ENCODE measurements at places on chromosomes 5 and 9.

DNA sequence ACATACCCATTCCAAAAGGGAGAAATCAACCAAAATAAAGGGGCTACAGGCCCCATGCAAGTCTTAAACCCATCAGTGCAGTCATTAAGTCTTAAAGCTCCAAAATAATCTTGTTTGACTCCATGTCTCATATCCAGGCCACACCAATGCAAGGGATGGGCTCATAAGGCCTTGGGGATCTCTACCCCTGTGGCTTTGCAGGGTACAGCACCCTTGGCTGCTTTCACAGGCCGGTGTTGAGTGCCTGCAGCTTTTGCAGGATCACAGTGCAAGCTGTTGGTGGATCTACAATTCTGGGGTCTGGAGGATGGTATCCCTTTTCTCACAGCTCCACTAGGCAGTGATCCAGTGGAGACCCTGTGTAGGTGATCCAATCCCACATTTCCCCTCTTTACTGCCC, 5.0 kb upstream of the SPINK14 start:
- DNase-seq: no peak

DNA sequence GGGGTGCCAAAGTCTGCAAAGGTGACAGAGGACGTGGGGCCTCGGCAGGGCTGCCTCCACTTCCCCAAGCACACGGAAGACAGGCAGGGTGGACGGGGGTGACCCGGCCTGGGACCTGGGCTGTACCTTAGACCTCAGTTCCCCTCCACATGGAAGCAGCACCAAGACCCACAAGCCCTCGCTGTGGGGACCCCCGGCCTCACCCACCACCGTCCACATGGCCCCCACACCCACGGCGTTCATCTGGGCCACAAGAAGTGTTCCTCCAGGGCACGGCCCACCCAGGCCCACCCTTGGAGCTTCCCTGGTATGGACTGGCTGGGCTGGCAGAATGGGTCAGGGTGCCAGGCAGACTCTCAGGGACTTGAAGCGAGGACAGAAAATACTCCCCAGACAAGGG, 45.8 kb upstream of the NKD2 start:
- peak; percentile 1 for DNase-seq

DNA sequence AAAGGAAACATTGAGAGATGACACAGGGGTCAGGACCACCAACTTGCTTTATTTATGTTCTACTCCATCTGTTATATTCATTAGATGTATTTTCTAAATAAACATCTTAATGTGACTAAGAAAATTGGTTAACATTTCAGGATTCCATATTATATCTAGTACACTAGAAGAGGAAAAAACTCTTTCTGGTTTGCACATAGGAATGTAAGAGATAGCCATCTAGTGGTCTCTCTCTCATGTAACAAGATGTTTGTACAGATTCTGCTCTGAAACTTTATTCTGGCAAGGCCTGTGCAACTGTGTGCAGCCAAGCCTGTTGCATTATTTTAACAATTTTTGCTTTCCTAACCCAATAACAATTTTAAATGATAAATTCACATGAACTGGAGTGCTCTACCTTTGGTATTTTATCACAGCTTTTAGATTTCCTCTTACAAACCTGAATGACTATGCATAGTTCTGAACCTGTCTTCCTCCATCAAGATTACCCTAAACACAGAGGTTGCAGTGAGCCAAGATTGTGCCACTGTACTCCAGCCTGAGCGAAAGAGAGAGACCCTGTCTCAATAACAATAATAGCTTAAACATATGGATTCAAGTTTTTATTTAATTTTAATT, 148.2 kb downstream of the GIN1 start:
- DNase-seq: no peak

- DNase-seq: no peak
These were observed 473.9 kb downstream of the NR2F1-AS1 start for GRCh38 chr5:93107141-93107540.

GRCh38 chr5:18097817-18098216, 463.6 kb downstream of the TAF11L14 start:
- DNase-seq: no peak

DNA sequence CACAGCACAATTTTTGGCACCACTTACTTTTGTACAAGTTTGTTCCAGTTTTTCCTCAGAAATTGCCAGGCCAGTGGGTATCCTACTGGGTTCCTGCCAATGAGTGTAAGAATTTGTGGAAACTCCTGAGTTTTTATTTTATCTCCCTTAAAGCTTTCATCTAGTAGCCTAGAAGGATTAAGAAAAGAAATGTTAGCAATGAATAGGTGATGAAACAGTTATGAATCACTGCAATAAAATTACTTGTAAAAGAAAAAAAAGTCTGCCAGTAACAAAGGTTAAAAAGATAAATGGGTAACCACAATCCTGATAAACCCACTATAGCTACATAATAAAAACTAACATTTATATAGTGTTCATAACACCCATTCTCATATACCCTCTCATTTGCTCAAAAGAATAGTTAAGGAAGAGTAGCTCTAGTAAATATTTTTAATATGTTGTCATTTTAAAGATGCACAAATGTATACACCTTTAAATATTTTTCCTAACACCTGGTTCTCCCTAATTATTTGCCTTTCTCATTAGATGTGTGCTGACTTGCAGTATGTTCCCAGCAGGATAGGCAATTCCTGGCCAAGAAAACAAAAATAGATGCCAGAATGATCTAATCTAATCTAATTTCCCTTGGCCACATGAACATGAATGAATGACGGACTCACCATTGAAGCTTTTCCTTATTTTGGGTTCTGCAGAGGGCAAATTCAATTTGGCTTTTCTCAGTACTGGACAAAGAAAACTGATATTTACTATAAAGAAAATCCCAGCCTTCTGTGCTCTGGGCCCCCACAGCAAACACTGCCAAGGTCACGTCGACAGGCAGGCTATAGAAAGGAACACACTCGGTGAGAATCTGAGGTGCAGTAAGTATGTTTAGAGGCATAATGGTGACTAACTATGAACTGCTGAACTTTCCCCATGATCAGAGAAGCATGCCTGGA, 26.4 kb downstream of the ERAP1 start:
- DNase-seq: no peak

GRCh38 chr5:83145241-83145640, 67.9 kb downstream of the XRCC4 start:
- DNase-seq: no peak

DNA sequence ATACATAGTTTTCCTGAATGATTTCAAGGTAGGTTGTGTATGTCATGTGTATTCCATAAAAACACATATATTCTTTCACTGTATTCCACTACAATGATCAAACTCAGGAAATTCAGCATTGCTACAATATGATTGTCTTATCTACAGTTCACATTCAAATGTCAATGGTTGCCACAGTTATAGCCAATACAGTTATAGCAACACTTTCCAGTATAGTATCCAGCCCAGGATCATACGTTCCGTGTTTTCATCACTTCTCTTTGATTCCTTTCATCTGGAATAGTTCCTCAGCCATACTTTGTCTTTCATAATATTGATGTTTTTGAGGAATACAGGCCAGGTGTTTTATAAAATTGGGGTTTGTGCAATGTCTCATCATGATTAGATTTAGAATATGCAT, 9.5 kb downstream of the OR2S2 start:
- no peak for DNase-seq

DNA sequence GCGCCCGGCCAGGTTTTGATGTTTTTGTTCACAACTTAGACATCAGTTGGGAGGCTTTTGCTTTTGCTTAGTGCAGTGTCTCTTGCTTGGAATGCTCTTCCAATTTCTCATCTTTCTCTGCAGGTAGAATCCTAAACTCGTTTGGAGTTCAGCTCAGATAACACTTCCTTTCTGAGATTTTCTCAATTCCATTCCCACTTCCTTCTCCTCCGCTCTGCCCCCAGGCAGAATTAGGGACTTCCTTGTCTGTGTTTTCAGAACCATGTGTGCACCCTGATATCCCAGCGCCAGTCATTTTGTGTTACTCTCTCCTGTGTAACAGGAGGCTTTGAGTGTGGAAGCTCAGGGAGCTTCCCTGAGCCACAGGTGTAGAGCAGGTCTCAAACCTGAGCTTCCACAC, 171.0 kb downstream of the INSYN2B start:
- DNase-seq: no peak

DNA sequence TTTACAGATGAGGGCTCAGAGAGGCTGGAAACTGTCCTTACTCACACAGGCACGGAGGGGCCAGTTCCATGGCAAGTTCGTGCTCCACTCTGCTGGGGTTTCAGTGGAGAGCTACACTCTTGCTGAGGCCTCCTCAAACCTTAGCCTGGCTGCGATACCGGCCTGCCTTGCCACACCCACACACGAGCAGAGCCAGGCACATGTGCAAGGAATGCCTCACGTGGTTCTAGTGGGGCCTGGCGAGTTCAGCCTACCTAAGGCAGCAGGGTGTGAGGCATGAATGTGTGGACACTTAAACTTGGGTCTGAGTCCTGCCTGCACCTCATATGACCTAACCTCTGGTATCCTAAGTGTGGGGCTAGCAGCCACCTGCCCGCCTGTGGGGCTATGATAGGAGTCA, 21.5 kb upstream of the PRDM12 start:
- no peak for DNase-seq

DNA sequence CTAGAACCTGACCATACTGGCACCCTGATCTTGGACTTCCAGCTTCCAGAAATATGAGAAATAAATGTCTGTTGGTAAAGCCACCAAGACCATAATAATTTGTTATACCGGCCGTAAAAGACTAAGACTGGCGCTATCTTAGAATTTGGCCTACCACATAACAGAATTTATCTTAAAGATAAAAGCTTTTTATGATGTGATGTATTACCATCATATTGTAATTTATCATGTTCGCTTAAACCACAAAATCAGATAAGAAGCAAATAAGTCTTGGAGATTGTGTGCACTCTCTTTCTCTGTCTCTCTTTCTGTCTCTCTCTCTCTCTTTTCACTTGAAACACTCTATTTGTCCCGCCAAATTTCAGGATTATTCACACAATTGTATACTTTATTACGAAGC, 35.6 kb downstream of the FST start:
- no peak for DNase-seq

- no peak for DNase-seq
These were observed 9.3 kb upstream of the KIAA1958 start for GRCh38 chr9:112477330-112477729.

DNA sequence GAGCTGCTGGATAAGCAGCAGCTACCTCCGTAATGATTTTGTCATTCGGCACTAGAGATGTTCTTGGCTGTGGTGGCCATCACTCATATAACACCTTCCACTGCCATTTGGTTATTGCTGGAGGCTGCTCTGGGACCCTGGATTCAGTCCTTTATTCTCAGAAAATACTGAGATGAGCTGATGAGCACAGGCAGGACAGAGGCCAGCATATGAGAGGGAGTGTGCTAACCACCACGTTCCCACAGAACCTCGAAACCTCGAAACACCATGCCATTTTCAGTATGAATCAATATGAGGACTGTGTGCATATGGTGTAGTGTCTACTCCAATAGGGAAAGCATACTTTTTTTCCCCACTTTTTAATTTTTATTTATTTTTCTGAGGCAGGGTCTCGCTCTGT, 56.6 kb downstream of the ADAM19 start:
- no peak for DNase-seq

GRCh38 chr9:134283692-134284265, 42.5 kb upstream of the RXRA start:
- DNase-seq: no peak

GRCh38 chr5:96940586-96940985, 4.7 kb downstream of the LNPEP start:
- no peak for DNase-seq

Measured in retina (tissue), 1 donor.